NCI-H1092 treated with DMSO at 0.1 percent for 48 hours (cell line): ENCODE measurements at places on chromosomes 4 and X.

- no peak for DNase-seq
Observed at GRCh38 chr4:99934891-99935290, 11.5 kb downstream of the DNAJB14 start.

DNA sequence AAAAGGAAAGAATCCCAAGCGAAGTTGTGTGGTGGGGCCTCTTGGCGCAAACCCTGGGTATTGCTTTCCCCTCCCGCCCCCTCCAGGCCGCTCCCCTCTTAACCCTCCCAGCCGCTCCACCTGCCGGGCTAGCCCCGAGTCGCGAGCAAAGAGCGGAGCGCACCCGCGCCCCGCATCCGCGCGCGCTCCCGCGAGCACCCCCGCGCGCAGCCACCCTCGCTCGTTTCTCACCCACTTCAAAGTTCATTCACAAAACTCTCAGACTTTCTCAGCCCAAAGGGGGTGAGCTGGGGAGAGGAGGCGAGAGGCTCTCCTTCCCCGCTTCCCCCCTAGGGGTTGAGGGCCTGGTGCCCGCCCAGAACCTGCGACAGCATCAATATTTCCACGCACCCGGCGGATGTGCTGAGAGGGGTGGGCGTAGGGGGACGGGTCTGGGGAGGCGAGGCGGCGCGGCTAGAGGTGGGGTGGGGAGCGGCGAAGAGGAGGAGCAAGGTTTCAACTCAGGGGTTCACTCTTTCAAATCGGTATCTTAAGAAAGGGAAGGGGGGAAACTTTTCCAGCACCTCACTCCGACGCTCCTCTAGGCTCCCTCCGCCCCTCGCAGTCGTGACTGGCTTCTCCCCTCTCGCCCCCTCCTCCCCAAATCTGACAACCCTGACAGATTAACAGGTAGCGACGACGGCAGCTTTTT is 1.8 kb downstream of the MAML3 start:
- DNase-seq: peak; percentile 87

- DNase-seq: no peak
Observed at GRCh38 chr4:184911310-184911709, 85.5 kb upstream of the ACSL1 start.

DNA sequence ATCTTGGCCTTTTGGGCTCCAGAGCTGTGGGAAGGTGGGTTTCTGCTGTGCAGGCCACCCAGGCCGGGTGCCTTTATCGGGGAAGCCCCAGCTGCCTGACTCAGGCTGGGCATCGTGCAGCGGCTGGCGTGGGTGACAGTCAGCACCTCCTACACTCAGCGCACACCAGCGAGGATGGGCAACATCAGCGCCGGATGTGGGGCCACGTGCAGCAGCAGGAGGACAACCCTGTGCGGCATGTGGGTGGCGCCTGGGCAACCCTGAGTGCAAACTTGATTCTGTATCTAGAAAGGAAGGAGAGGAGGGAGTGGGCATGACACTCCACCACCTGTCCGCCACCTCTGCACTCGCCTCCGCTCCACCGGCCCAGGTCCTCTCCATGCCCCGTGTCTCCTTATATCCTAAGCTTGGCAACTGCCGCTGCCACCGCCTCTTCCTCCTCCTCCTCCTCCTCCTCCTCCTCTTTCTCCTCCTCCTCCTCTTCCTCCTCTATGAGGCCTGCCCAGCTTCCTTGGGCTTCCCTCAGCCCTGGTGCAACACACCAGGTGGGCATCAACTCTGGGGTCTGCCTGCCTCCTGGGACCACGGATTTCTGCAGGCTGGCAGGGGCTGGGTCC is 107.4 kb upstream of the AFAP1 start:
- no peak for DNase-seq

DNA sequence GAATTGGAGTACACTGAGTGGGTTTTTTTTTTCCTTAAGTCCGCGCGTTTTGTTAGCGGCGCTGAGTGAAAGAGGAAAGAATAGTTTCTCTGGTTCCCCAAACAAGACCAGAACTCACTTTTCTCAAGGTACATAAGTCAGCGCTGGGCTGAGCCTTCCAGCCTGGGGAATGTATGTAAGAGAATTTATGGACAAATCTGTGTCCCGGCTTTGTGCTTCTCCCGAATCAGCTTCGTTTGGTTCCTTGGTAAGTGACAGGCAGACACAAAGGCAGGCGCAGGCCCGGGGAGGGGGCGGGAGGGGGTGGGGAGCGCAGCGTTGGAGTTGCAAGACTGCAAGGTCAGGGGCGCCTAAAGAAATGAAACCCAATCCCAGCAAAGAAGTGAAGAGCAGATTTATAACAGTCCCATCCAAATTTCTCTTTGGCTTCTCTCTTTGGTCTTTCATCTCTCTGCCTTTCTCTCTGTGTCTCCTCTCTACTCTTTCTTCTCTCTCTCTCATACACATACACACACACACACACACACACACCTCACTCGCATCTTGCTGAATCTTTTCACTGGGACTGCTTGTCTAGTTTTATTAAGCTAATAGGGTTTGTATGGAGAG is 981 bp downstream of the TET2 start:
- DNase-seq: peak; percentile 79

DNA sequence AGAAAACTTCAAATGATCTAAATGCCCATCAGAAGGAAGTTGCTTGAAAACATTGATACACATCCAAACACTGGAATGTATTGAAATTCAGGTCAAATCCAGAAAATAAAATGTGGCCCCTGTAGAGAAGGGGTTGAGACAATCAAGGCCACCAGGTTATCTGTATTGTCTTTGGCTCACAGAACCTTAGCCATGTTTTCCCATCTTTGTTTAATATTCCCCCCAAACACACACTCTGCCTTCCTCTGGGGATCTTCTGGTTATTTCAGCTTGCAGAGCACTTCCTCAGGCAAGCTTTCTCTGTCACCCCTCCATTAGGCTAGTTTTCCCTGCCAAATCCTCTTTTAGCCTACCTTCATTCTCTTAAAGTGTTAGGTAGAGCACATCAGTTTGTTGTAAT is 30.5 kb downstream of the PAGE2 start:
- DNase-seq: no peak

- no peak for DNase-seq
Observed at GRCh38 chr4:186146458-186146857, 42.0 kb downstream of the FAM149A start.

DNA sequence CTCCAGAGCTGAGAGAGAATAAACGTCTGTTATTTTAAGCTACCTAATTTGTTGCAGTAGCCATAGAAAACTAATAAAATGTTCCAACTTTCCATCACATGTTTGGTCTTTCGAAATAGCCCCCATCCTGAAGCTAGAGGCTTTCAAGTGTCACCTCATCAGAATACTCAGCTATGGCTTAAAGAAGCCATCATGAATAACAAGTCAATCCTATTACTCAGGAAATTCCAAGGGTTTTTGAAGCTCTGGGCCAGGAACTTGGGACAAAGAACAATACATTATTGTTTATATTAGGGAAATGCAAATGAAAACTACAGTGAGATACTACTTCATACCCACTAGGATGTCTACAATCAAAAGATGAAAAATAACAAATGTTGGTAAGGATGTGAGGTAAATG is 42.2 kb downstream of the TBCK start:
- no peak for DNase-seq

GRCh38 chr4:94507281-94507680 is 55.5 kb downstream of the PDLIM5 start:
- DNase-seq: no peak

DNA sequence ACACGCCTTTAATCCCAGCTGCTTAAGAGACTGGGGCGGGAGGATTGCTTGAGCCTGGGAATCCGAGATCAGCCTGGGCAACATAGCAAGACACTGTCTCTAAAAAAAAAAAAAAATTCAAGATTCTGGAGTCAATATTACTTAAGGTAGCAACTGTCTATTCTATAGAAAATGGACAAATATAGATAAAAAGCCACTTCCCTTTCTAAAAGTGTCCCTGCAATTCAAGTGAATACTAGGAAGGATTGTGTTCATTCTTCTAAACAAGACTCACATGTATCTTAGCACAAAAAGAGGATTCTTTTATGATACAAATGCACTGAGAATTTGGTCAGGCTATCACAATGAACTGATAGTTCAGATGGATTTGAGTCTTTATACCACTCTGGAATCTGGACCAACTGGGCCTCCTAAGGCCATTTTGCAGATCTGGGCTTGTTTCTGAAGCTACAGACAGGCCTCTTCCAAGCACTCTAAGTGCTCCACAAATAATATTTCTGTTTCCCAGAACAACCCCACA is 7.0 kb downstream of the PKD2 start:
- DNase-seq: no peak

- no peak for DNase-seq
Observed at GRCh38 chr4:2472187-2472586, 3.3 kb downstream of the RNF4 start.

DNA sequence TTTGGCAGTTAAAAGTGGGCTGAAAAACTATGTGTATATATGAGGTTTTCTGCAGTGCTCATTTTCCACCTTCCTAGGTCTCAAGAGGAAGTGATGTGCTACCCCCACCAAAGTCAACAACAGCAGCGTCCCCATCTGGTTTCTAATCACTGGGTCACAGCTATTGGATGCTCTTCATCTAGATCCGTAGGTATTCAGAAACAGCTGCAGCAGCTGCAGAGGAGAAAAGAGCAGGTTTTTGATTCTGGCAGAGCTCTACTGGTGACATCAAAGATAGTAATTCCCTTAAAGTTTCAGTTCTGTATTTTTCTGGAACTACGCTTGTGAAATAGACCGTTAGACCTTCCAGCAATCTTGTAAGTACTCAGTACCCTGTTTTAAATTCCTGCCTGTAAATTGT is 5.8 kb upstream of the GUCY2F start:
- DNase-seq: no peak

DNA sequence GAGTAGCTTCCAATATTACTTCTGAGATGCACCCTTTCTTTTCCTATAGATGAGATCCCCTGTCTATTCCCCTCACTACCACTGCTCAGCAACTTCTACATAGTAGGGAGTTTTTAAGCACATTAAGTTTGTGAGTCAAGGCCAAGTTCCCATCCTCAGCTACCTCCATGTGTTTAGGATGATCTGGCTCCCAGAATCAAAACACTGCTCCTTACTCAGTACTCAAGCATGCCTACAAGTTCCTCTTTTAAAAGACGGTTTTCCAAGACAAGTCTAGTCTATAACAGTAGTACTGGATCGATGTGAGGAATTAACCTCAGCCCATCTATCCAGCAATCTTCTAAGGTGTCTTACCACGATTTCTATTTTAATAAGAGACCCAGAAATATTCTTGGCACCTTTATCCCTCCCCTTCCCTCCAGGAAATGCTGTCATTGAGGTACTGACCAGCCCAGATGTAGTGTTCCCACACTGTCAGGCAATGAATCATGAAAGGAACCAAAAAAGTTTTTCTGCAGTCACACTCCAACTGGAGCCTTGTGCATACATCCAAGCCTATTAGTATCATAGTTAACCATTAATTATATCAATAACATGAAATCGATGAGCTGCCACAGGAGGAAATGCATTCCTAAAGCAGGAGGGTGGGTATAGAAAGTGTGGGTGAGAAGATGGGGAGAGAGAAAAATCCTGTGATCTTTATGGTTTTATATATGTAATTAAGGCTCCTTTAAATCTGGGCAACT is 29.6 kb downstream of the AREG start:
- DNase-seq: no peak

DNA sequence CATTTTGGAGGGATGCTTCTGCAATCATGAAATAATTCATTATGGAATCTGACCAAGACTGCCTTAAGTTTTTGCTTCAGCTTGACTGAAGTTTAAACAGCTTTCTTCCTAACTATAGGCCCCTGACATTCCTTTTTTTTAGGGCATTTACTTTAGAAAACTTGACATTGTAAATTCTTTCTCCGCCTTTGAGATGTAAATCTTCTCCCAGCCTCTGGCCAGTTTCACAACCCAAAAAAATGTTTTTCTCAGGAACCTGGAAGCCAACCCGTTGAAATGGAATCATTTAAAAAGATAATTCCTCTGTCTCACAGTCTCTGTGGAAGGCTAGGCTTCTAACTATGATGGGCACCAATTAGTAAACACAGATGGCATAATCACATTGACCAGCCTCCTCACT is 710.4 kb upstream of the PABPC4L start:
- DNase-seq: no peak

DNA sequence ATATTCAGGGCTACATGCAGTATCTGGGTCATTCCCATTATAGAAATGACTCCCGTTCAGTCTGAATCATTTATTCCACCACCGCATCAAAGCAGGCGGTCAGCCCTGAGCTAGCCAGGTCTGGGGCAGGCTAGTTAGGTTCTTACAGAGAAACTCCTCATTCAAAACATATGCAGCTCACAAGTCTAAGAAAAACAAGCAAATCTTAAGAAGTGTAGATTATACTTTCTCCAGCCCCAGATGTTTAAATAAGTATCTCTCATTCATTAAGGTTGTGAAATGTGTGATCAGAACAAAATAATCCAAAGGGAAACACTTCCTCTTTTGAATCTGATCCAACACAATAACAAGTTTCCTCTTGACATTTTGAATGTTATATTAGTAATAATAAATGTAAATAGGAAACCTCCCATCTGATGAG is 441.9 kb downstream of the INPP4B start:
- DNase-seq: no peak

DNA sequence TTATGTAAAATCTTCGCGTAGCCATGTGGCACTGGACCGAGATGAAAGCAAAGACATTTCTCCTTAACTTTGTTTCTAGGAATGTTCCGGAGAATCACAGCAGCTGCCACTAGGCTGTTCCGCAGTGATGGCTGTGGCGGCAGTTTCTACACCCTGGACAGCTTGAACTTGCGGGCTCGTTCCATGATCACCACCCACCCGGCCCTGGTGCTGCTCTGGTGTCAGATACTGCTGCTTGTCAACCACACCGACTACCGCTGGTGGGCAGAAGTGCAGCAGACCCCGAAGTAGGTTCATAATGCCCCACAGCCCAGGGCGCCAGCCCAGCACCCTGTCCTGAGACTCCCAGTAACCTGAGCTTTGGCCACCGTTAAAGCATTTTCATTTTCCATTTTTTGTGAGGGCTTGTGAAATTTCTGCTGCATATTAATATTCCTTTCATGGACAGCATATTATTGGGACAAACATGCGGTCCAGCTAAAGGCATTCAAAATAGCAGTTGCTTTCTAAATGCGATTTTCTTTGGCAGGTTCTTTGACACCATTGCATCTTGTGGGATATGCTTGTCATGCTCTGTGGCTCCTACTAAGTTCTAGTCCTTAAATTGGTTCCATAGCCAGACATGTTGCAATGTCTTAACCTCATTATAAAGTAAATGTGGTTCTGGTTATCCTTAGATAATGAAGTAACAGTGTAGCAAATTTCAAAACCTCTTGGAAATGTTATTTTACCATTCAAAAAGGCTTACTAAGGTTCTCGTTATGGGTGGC is 49.1 kb upstream of the MSANTD1 start:
- DNase-seq: no peak

GRCh38 chrX:55758033-55758432 is 40.5 kb downstream of the RRAGB start:
- no peak for DNase-seq

DNA sequence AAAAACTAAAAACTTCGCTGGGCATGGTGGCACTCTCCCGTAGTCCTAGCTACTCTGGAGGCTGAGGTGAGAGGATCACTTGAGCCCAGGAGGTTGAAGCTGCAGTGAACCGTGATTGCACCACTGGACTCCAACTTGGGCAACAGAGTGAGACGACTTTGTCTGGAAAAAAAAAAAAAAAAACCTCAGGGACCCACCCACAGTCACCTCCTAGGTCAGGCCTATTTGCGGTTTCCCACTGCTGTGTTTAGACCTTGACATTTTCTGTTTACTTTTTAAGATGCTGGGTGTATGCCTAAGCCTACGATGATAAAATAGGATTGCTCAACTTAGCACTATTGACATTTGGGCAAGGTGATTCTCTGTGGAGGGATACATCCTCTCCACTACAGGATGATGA is 197.4 kb upstream of the TBL1X start:
- DNase-seq: no peak
